CD4-positive, alpha-beta T cell treated with Interferon alpha-2 for 1 hour (primary cell): ENCODE measurements at places on chromosomes 4 and X.

DNA sequence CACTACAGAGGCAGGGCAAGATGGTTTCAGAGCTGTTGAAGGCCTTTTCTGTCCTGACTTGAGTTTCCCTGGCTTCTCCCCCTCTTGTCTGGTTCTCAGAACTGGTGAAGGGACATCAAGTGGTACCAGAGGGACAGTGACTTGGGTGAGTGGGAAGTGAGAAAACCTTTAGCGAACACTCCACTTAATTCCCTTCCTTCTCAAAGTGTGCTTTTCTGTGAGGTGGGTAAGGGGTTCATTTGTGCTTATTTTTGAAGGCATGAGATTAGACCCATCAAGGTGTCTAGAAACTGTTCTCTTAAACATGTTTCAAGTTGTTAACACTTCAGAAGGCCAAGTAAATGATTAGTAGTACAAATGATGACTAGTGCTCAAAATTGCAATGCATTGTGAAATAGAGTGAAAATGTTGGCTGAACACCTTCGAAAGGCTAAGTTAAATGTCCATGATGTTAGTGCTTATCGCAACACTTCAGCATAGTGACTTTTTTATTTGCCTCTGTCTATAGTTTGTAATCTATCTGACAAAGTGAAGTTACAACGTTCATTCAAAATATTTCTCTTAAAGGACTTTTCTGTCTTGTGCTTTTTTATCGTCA is 2.8 kb downstream of the AREG start:
- DNase-seq = no peak

- DNase-seq = no peak
Measured at GRCh38 chrX:68499543-68500504, 973 bp downstream of the YIPF6 start.

GRCh38 chr4:145216535-145216934 is 36.1 kb upstream of the OTUD4 start:
- DNase-seq = no peak

DNA sequence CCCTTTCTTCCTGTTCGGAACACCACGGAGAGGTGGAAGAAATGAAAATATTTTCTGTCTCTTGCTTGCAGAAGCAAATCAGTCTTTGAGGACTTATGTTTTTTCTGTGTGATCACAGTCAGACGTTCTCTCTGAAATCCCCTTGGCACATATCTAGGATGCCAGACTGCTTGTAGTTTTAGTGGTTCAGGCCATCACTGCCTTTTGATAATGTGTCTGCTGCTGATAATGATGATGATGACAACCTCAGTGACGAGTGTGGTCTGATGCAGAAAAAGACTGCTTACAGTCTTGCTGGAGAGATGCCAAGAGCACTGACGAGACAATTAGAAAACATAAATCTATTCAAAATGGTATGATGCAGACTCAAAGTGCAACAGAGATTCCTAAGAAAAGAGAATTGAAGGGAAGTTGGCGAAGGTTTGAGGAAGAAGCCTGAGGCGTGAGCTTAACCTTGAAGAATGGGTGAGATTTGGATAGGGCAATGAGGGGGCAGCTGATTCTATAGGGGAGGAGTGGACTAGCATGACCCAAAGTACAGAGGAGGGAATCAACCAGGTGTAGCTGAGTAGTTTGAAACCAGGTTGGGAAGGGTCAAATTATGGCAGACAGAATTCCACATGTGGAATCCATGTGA is 7.9 kb downstream of the RAB33A start:
- DNase-seq = peak; percentile 7

DNA sequence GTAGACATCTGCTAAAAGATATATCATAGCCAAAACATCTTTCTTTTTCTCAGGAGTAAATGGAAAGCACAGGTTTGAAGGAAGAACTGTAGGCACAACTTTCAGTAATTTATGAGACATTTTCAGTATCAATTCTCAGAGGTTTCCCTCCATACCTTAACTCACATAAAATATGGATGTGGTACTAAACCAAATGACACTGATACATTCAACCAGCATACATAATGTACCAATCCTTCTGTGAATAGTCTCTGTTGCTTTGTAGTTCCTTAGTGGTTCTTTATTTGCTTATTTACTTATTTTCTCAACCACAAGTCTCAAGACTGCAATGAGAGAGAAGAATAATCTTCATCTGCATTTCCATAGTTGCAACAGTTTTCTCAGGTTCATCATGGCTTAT is 96.1 kb downstream of the ARHGAP24 start:
- DNase-seq = no peak

DNA sequence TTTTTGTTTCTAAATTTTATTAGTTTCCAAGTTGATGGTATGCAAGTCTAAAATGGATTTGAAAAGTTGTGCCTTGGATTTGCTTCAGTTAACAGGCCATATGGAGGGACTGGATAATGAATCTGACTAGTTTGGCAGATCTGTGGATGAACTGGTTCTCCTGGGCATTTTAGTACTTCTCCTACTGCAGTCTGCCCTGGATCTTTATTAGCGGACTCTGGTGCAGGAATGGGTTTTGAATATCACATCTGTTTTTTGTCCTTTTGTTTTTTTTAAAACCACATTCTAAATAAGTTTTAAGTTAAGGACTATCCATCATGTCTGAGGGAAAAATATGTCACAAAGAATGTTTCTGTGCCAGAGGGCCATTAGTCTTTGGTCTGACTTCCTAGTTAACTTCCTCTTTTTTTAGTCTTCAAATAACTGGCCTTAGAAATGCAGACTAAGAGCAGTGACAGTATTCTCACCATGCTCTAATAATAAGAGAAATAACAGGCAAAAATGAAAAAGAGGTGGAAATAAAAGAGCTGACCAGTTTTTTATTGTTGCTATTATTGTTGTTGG is 13.9 kb upstream of the DCK start:
- no peak for DNase-seq

DNA sequence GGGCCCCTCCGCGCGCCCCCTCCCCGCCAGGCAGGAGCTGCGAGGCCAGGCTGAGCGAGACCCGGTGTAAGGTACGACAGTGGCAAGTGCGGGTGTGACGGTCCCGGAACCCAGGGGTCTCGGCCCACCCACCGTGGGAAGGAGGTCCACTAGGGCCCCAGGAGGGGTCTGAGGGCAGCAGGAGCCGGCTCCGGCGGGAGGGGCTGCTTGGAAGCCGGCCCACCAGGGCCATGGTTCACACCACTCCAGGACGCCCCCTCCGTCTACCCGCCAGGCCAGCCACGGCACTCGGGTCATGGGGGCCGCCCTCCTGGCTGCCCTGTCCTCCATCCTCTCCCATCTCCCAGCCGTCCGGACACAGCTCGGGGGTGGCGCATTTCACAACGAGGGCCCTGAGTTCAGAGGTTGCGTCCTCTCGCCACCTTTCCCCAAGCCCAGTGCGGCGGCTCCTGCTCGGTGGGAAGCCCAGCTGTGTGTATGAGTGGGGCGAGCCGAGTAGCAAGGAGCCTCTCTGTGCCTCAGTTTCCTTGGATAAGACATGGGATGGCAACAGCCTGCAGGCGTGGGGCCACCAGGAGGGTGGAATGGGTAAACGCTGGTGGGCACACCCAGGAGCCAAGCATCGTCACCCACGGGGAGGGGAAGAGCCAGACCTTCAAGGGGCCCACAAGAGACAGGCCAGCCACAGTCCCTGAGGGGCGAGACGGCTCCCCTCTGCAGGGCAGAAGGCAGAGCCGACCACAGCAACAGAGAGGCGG is 81.3 kb downstream of the FAM53A start:
- no peak for DNase-seq

DNA sequence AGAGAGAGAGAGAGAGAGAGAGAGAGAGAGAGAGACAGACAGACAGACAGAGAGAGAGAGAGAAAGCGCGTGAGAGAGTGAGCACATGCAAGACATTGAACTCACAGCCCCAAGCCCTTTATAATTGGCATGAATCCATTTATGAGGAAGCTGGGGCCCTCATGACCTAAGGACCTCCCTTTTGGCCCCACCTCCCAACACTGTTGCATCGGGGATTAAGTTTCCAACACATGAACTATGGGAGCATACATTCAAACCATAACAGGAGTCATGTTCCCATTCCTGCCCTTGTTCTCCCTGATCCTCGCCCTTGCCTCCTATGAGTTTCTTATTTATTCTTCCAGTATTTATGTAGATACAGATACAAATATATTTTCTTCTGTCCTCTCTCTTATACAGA is 269.8 kb upstream of the ARX start:
- DNase-seq = no peak

GRCh38 chr4:122879001-122879400 is 43.4 kb downstream of the NUDT6 start:
- DNase-seq = no peak

DNA sequence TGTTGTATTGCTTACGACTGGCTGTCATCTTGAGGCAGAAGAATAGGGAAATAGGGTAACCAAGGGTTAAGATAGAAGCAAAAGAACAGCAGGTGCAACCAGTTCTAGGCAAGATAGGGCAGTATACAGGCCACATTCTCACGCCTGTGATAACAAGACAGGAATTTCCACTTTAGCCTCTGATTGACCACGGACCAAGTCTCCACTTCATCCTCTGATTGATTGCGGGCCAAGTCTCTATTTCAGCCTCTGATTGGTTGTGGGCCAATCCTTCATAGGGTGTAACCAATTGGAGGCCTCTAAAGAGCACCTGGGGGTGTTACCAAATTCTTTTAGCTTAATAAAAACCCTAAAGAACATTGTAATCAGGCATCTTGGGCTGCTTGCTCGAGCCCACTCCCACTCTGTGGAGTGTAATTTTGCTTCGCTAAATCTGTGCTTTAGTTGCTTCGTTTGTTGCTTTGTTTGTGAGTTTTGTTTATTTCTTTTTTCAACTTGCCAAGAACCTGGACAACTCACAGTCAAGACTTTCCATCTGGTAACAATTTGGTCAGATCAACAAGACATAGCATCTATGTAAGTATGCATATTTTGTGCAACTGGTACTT is 8.7 kb upstream of the TBC1D9 start:
- no peak for DNase-seq

DNA sequence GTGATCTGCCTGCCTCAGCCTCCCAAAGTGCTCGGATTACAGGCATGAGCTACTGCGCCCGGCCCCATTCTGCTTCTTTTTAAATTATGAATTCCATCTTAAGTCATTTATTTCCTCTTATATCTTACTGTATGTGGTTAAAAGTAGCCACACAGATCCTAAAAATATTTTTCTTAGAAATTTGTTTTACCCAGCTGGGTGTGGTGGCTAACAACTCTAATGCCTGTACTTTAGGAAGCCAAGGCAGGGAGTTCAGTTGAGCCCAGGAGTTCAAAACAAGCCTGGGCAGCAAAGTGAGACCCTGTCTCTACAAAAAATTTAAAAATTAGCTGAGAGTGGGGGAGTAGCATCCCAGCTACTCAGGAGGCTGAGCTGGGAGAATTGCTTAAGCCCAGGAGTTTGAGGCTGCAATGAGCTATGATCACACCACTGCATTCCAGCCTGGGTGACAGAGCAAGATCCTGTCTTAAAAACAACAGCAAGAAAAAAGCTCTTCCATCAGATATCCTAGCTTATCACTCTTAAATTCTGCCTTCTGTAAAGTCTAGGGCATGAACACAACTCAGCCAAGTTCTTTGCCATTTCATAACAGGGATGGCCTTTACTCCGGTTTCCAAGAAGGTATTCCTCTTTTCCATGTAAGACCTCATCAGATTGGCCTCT is 15.1 kb upstream of the AFF1 start:
- no peak for DNase-seq

GRCh38 chr4:16900325-16900724 is 1.9 kb upstream of the LDB2 start:
- no peak for DNase-seq

- DNase-seq = peak; percentile 40
Measured at GRCh38 chr4:36399762-36400353, 118.4 kb downstream of the DTHD1 start.

- no peak for DNase-seq
Measured at GRCh38 chrX:31179203-31179602, 107.4 kb upstream of the FTHL17 start.

- DNase-seq = no peak
Measured at GRCh38 chr4:552019-552418, 24.1 kb downstream of the TMEM271 start.

DNA sequence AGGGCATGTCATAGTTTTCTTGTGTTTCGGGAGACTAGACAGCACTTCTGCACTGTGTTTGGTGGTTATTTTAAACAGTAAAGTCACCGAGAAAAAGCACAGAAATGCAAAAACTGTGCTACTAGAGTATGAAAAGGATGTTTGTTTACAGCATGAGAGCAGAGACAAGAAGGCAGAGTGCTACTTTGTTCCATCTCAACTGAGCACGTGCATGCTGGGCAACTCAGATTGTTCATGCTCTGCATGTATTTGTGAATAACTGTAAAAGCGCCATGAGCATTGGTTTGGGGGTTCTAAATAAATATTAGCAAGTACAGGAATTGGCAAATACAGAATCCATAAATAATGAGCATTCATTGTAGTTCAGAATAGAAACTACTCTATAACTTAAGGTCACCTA is 7.4 kb downstream of the EVC start:
- no peak for DNase-seq

DNA sequence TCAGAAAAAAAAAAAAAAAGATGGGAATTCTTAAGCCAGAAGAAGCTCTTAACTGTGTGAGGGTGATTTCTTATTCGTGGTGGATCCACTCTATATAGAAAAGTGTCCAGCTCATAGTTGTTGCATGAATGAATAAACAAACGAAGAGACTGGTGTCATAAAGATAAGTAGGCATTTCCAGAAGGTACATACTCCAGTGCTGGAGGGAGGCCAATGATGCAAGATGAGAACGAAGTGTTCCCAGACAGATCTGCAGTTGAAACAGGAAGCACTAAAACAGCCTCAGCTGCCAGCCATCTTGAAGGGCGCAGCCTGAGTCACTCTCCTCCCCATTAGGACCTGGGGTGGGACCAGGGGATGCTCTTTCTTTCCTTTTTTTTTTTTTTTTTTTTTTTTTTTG is 47.4 kb upstream of the HOPX start:
- no peak for DNase-seq

DNA sequence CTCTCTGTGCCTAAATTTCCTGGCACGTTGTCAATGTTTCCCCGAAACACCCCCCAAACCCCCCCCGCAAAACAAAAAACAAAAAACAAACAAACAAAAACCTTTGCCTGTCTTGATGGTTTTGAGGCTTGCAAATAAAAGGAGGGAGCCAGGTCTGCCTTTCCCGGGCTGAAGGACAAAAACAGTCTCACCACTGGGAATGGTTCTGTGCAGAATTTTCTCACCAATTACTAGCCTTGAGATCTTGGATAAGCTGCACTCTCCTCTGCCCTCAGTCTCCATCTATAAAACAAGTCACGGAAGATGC is 15.5 kb downstream of the NKX3-2 start:
- DNase-seq = no peak

DNA sequence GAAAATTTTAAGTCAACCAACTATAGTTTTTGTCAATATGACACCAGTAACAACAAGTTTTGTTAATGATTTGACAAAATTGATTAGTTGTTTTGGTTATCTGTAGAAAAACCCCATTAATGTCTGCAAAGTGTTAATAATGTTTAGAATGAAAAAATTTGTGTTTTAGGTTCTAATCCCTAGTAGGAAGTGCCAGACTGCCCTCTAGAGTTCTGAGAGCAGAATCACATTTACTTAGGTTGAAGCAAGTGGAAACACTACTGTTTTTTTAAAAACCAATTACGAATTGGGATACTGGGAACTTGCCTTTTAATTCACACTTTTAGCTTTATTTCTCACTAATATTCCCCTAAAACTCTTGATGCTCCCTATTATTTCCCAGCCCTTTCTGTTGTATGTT is 101.1 kb upstream of the CYLC1 start:
- no peak for DNase-seq

GRCh38 chr4:10047967-10048366 is 26.7 kb upstream of the SLC2A9 start:
- no peak for DNase-seq
